CD4-positive, alpha-beta T cell treated with Interleukin-6 for 4 hours (primary cell): ENCODE measurements at places on chromosomes 1 and 21.

- DNase-seq: peak; percentile 2
Observed at GRCh38 chr1:239868058-239868832, 223.4 kb upstream of the FMN2 start.

DNA sequence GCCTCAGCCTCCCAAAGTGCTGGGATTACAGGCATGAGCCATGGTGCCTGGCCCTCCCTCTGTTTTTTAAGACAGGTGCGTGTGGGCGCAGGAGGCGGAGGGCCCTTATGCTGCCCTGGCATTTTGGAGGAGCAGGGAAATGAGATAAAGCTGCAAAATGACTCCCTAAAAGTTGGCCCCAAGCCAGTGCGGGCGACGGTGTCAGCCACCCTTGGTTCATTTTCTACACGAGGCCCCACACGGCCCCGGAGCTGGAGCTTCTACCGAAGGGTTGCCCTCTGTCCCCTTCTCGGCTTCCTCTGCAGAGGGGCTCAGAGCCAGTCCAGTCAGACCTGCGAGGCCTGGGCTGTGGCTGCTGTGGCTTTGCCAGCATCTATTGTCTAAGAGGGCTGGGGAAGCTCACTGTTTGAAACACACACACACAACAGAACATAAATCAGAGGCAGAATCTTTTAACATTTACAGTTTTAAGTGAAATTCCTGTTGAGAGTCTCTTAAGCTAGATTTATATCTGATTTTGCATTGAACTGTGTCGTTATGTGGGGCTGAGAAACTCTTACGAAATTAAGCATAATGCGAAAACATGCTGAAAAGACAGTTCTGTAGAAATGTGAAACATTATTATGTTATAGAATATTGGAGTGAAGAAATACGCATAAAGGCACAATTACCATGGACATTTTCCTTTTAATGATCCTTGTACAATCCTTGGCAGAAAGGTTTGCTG lies 255.9 kb downstream of the CAMTA1 start:
- no peak for DNase-seq

DNA sequence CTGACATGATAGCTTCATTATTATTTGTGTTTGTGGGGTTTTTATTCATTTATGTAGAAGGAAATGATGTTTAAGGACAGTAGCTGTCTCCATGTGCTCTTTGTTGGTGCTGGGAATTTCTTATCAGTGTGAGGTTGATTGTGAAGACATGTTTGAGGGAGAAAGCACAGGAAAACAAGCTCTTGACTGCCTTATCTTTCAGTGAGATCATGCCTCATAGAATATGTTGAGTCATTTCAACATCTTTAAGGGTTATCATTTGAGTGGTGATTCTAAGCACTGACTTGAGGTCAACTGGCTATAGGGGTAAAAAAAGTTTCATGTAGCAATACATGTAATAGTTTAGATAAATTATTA lies 405.1 kb upstream of the ADAMTS5 start:
- no peak for DNase-seq

GRCh38 chr1:61851849-61852669 lies 109.8 kb downstream of the PATJ start:
- DNase-seq: peak; percentile 11

DNA sequence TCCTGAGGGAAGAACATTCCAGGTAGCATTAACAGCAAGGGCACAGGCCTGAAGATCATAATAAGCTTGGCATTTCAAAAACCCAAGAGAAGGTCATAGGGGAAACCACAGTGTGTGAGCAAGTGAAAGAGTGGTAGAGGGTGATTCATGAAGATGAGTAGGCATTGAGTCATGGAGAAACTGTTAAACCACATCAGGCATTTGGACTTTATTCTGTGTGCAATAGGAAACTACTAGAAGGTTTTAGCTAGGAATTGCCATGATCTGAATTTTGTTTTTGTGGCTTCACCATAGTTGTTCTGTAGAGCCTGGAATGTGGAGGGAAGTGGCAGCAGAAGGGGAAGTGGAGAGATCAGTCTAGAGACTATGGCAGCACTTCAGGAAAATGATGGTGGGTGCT lies 359.0 kb upstream of the PTBP2 start:
- no peak for DNase-seq

DNA sequence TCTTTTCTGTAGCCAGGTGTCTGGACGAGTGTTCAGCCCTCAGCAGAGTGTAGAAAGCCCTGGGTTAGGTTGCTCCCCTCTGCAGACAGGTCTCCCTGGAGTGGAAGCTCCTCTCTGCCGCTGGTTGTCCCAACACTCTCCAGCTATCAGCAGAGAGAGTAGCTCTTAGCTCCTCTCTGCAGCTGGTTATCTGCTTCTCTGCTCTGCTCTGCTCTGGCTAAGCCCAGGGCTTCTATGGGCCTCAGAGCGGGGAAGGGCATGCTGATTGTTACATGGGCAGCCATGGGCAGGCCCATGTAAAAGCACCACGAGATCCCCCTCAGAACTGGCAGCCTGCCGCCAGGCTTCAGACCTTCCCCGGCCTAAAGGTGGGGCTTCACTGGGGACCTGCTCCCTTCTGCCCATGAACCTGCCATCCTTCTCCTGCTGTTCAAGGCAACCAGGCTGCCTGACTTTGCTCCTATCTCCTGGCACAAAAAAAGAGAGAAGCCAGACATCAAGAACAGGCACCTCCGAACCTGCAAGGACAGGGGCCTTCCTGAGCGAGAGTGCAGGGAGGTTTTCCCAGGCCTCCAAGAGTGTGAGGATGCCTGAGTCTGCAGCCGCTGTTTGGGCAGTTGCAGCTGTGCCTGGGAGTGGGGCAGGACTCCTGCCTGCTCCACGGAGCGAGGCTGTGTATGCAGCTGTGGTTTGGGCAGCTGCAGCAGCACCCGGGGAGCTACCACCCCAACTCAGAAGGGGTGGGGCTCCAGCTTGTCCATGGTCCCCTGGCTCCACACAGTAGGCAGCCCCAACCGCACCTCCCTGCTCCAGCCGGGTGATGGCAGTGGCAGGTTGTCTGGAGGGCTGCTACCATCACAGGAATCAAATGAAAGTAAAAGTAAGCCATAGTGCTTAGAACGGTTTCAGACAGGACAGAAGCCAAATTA lies 973.7 kb downstream of the LTN1 start:
- no peak for DNase-seq

- no peak for DNase-seq
Observed at GRCh38 chr1:178581351-178582303, 68.7 kb downstream of the TEX35 start.

GRCh38 chr1:72271555-72272085 lies 10.7 kb downstream of the NEGR1 start:
- DNase-seq: no peak

- DNase-seq: no peak
Observed at GRCh38 chr1:115781851-115782250, 13.3 kb upstream of the CASQ2 start.

- no peak for DNase-seq
Observed at GRCh38 chr1:116211294-116211693, 100.1 kb downstream of the MAB21L3 start.

- no peak for DNase-seq
Observed at GRCh38 chr1:107894605-107895004, 70.4 kb downstream of the VAV3 start.

GRCh38 chr1:65211331-65211730 lies 63.3 kb downstream of the AK4 start:
- no peak for DNase-seq

DNA sequence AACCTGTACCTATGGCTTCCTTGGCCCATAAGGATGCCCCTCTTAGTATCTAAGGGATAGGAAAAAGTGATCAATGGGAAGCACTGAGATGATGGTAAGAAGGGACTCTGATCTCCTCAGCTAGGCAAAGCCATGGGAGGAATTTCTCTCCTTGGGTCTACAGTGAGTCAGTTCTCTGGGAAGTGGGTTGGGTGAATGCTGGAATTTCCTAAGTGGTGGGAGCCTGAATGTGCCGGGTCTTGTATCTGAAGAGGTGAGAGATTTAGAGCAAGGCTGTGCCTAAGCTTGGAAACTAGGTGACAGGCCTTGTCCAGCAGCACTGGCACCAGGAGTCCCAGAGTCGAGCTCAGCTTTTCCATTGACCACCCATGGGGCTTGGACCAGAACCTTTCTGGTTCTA lies 96.3 kb upstream of the SLC2A1 start:
- DNase-seq: no peak

GRCh38 chr1:92459871-92460320 lies 26.8 kb downstream of the GFI1 start:
- no peak for DNase-seq

GRCh38 chr1:204190212-204191211 lies 5.8 kb downstream of the KISS1 start:
- DNase-seq: peak; percentile 32

DNA sequence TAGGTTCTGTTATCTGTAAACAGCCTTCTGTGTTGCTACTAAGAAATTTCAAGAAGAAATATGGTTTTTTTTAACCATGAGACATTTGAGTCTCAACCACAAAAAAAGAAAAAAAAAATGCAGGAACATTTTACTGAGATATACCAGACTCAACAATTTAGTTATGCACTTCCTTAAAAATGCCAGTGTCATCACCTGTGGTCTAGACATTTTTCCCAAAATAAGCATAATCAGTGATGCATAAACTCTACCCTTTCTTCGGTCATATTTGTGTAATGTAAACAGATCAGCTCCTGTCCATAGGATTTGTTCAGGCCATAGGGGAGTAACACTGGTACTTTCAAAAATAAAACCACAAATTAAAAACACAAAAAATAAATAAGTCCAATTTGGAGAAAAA lies 122.6 kb upstream of the TNFSF4 start:
- no peak for DNase-seq

- DNase-seq: no peak
Observed at GRCh38 chr1:10943041-10943440, 69.4 kb upstream of the TARDBP start.

DNA sequence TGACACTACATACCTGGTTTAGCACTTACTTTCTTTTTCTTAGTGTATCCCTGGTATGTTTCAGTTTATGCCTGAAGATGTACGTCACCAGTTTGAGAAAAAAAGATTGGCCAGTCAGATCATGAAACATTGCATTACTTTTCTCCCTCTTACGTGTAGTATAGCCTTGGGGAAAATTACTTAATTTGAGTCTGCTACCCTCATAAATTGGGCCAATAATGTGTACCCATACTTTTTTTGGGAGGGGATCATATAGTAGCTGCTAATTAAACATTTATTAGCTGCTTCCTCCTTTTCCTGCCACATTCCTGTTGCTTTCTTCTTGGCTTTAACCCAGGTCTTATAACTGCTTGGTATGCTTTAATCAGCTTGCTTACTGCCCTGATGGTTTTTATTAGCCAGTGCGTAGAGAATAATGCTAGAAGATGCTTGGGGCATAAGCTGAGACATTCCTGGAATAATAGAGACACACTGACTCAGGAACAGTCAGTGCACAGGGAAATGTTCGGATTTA lies 32.1 kb downstream of the RABGAP1L start:
- no peak for DNase-seq

DNA sequence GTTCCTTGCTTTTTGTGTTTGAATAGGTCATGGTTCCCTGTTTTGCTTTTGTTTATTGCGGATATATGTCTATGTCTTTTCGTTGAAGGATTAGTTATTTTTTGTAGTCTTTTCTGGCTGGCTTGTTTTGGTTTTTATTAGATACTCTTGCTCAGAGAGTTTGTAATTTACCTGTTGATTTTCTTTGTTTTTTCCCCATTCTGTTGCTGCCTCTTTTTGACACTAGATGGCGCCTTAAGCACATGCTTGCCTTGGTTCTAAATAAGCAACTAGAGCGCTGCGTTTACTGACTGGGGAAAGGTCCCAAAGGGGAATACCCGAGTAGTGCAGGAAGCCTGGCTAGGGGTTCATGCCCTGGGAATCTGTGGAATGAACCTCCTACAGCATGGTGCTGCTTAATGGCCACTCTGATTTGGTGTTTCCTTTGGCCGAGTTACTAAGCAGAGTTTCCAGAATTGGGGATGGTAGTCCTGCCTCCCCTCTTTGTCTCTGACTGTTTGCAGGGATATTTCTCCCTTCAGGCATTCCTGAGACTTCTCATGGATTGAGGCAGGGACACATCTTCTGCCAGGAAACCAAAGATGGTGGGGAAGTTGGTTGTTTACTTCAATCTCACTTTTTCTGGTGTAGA lies 143.2 kb downstream of the PTPRU start:
- no peak for DNase-seq

DNA sequence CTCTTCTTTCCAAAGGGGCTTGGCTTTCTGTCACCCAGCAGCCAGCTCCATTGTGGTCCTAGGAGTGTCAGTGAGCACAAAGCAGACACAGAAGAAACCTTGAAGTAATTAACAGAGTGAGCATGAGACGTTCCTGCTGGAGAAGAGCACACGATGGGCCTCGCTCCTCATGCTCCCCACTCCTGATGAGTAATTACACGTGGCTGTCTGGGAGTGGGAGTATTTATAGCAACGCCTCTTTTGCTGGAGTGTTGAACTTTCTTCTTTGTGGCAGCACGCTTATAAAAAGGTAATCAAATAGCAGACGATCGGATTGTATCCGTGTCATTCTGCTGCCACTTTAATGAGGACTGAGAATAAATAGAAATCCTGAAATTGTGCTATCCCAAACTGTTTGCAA lies 185.8 kb downstream of the CAMTA1 start:
- no peak for DNase-seq

DNA sequence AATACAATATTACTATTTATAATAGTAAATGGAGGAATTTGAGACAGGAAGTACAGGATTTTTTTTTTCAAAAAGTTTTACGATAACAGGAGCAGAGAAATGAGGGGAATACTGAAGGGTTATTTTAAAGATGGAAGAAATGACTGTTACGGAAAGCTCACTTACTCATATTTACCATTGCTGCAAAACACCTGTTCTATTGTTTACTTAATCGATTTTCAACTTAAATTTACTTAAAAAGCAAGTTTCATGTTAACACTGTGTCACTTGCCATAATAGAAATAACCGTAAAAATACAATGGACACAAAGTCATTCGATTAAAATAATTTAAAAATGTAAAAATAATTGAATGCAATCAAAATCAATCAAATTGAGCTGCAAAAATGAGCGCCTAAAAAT lies 3.4 kb upstream of the EXO1 start:
- DNase-seq: no peak

- no peak for DNase-seq
Observed at GRCh38 chr21:31654340-31654739, 5.2 kb upstream of the SOD1 start.

GRCh38 chr21:15706696-15707095 lies 23.1 kb upstream of the USP25 start:
- DNase-seq: no peak
